ENCODE measurements at places on chromosomes 1 and 21.

DNA sequence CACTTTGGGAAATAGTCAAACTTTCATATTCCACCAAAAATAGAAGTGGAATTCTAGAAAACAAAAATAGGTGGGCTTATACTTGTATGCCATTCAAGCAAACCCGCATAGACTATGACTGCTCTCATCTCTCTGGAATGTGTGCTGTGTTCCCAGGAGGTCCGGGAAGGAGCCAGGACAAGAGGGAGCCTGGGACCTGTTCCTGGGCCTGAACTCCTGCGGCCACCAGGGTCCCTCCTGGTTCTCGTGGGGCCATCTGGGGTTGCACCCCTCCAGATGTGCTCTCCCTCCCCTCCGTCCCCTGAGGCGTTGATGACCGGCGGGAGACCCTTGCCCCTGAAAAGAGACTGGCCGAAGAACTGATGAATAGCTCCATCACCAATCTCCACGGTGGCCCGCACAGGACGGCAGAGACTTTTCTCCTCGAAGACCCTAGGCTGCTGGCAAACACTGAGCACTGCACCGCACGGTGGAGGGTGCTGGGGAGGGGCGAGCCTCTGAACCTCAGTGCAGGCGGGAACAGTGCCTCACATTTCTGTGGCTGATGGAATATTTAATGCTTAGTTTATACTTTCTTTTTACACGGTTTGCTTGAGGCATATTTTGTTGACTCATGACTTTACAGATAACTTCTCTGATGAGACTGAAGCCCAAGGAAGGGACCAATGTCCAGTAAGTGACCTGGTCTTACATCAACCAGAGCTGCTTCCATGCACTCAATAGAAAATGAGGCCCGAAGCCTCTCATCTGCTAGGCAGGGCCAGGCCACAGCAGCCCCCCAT is 9.6 kb upstream of the ADARB1 start:
- no peak for DNase-seq

DNA sequence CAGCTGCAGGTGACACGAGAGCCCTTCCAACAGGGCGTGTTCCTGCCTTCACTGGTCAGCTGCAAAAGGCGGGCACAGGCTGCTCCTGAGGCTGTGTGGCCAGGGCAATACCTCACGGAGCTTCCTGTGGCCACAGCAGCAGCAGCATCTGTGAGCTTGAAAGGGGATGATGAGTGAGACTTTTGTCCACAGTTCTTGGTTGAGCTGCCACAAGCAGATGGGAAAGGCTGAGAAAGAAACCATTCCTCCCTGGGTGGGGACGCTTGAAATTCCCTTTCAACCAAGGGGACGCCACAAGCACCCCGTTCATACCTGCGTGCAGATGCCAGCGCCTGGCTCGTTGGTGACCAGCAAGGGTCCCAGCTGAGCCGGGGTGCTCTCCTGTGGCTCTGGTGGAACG is 37.6 kb downstream of the B3GALT5 start:
- no peak for DNase-seq

- no peak for DNase-seq
These were observed 33.4 kb downstream of the TRABD2B start for GRCh38 chr1:47963568-47964358.

DNA sequence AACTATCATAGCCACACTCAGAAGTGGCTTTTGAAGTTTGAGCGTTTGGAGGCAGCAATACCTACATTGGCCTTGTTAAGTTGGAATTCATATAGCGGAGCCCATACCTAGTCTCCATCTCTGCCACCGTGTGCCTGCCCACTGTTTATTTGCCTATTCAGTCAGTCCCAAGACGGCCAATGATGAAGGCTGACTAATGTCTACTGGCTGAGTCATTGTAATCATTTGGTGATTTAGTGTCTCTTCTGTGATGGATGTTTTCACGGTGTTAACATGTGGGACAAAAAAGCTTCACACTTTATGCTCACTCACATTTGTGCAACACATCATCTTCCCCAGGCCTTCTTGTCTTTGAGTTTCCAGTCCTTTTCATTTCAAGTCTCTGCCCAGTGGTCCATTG is 92.6 kb upstream of the PBX1 start:
- DNase-seq: no peak

- DNase-seq: no peak
These were observed 320.2 kb downstream of the ZP4 start for GRCh38 chr1:237570530-237570929.
